Activated T-helper 1 cell treated with anti-CD3 and anti-CD28 coated beads, Interleukin-12 subunit alpha, Interleukin-12 subunit beta, Interleukin-2, Interleukin-4 antibody, amounts not matched to agents 30 ng/mL and 10 ng/mL and 1 ng/mL, durations not matched to agents 14 hours and 24 hours and 36 hours (primary cell): ENCODE measurements at places on chromosomes 6 and 20. TPM values are rescaled to one million over a fixed set of nuclear protein-coding genes. Genes with fewer than 3 reads are reported as not detected.

The GRIK2 gene
- total RNA-seq = not detected in 2 replicates

DNA sequence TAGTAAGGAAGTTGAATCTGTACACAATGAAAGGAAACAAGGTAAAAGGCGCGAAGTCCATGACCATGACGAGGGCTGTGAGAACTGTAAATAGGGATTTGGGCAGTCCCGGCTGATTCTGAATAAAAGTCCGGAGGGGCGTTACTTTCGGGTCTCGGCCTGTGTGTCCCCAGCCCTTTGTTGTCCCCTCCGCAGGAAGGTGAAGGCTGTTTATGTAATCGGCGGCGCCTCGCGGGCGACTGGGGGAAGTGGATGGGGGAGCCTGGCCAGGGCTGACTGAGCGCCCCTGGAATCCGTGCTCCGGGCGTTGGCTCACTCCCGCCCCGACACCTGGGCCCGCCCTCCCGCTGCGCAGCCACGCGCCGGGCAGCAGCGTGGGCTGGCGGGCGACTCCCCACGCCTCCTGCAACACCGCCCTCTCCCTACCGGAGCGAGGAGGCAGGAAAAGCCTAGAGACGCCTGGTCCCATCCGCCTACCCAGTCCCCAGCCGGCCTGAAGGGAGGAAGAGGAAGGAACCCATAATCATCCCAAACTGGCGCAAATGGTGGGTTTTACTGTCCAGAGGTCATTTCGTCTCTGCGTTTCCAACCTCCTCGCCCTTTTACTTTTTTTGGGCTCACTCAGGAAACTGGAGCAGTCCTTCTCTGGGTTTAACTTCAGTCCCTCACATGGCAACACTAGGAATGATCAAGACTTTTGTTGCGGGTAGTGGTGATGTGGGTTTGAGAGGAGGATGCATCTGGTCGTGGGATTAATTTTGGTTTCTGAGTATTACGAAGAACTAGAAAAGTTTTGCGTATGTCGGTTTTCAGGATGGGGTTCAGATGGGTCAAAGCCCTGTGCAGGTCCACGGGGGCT is 12.1 kb downstream of the TRIM31 start:
- DNase-seq = no peak

The GHRH gene
- total RNA-seq = not detected in 2 replicates

DNA sequence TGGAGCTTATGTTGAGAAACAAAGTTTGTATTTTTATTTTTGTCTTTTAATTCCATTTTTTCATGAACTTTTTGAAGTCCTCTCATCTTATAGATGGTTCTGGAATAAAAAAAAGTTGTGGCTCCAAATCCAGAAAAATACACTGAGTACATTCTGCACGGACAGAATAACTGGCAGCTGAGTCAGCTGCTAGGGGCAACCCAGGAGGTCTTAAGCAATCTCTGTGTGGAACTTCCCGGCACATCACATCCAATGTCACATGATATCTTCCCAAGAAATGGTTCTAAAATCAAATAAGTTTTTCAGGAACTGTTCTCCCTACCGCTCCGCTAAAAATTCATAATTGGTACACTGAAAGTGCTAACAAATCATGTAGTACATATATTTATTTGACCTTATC is 29.8 kb downstream of the SLC13A3 start:
- DNase-seq = no peak

DNA sequence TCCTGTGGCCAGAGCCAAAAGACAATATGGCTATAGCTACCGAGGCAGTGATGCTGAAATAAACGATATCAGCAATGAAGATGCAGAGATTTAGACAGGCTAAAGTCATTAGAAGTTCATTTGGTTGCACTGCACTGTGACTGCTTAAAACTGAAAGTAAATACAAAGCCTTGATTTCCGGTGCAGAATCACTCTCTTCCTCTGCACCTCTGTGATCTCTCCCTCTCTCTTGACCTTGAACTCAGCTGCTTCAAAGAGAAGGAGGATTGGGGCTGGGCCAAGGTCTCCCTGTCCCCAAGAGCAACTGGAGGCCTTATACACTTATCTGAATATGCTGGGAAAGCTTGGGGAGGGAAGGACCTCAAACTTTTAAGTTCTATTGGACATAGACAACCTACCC is 34.6 kb upstream of the SPACA1 start:
- peak; percentile 1 for DNase-seq

DNA sequence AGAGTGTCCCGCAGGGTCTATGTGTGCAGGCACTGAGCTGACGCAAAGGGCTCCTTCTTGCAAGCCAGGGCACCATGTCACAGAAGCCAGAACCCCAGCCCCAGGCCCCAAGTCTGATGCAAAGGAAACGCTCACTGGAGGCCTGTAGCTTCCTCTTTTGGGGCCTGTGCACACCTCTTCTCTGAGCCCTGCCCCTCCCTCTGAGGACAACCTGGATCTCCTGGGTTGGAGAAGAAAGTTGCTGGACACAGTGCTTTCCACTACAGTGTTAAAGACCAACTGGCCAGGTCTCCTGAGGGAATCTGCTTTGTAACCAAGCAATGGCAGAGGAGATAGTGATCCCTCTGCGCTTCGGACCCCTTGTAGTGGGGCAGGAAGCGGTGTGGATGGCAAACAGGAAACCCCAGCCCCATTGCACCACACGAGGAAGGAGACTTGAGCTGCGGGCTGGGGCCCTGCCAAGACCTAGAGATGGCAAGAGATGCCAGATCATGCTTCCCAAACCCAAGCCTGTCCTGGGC is 90.0 kb downstream of the PRND start:
- peak; percentile 56 for DNase-seq

The GLP1R gene
- total RNA-seq = 0.18 TPM in 1 of 2 replicates, not detected in the other

DNA sequence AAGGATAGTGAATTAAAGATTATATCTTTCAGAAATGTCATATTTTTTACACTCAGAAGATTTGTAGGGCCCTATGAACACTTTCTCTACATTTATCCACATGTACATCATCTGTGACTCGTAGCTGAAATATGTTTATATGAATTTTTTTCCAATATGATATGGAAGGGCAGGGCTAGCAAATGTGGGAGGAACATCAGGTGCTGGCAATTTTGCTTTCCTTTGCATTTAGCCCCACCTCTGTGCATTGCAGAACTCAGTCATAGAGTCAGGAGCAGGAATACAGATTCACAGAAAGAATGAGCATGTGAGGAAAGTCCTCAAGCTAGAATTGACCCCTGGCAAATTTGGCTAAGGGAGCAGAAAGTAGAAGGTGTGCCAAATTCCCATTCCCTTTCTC is 129.9 kb downstream of the CRYBG1 start:
- no peak for DNase-seq

GRCh38 chr6:138682704-138683527 is 90.7 kb upstream of the CCDC28A start:
- DNase-seq = no peak

The CDSN gene
- not detected in 2 replicates for total RNA-seq

- no peak for DNase-seq
Observed at GRCh38 chr6:64213697-64214096, 578.1 kb downstream of the PHF3 start.

DNA sequence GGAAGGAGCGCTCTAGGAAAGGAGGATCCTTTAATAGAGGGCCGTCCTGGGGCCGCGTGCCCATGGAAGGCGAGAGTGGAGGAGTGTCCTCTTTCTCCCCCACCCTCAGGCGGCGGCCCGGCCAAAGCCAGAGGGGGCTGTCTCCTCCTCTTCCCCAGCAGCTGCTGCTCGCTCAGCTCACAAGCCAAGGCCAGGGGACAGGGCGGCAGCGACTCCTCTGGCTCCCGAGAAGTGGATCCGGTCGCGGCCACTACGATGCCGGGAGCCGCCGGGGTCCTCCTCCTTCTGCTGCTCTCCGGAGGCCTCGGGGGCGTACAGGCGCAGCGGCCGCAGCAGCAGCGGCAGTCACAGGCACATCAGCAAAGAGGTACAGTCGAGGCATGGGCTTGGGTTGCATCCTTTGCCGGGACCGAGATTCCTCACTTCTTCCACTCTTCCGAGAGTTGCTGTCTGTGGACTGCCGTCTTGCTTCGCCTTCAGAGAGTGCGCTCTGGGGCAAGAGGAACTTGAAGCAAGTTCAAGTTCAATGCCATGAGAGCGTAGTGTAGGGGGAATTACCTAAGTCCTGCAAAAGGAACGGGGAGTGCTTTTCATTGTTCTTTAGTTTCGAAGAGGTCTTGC is at the start of gene LAMA2:
TSS of gene LAMA2 (plus strand) at position 148 of the 621 bp plus-strand sequence. CDS start at position 256, 108 bp downstream.
- no peak for DNase-seq
